ENCODE measurements at places on chromosomes 3 and 15.
A peak's percentile ranks its signal among the peaks of the same experiment; 100 is the strongest.

- no peak for DNase-seq
These were observed 66.3 kb upstream of the NANOGP8 start for GRCh38 chr15:35151381-35151780.

GRCh38 chr15:71662306-71662705 is 148.0 kb upstream of the NR2E3 start:
- DNase-seq = no peak

- no peak for DNase-seq
These were observed 1.3 kb downstream of the AMIGO3 start for GRCh38 chr3:49717959-49718857.

DNA sequence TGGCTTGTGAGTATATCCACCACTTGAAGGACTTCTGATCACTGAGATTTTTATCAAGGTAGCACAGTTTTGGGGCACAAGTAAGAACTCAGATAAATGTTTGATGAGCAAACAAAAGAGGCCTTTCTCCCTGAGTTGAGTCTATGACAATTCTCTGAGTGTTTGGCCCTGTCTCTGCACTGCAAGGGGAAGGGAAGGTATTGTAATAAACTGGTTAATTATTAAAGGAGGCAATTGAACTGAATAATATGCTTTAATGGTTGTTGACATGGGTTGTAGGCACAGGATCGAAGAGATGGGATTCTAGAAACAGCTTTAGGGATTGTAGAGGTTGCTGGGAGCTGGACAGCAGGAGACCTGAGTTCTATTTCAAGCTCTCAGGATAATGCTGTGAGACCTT is 95.0 kb upstream of the MRPL3 start:
- DNase-seq = no peak

DNA sequence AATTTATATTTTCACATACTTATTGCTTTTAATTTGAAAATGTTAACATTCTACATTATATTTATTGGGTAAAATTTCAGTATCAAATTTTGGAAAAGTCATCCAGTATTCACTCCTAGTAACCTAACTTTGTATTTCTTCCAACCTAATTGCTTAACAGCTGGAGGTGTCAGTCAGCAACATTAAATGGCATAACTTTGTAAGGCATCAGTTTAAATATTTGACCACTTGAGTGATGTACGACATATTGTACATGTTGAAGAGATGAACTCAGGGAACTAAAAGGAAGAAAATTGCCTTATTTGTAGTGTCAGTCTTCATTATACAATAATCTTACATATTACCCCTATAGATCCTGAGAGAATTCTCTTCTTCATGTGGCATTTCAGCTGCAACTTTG is 326.8 kb downstream of the NAALADL2 start:
- no peak for DNase-seq

GRCh38 chr3:185089751-185090150 is 63.1 kb downstream of the C3orf70 start:
- no peak for DNase-seq

- no peak for DNase-seq
These were observed 190.9 kb upstream of the CFAP20DC start for GRCh38 chr3:59240666-59241255.

DNA sequence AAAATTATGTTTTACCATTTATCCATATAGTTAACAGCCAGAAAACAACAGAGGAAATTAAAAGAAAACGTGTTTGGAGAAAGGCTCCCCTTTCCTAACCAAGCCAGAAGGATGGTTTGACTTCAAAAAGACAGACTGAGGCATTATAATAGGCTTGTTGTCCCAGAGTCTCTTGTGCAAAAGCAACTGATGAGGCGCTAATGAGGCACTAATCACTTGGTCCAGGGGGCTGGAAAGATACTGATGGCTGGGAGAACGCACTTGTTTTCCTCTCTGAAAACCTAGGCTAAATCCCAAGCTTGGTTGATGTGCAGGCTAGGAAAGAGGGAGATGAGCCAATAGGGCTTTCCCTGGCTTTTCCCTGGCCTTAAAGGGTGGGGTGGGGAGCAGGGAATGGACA is 389.6 kb downstream of the NTRK3 start:
- DNase-seq = no peak

DNA sequence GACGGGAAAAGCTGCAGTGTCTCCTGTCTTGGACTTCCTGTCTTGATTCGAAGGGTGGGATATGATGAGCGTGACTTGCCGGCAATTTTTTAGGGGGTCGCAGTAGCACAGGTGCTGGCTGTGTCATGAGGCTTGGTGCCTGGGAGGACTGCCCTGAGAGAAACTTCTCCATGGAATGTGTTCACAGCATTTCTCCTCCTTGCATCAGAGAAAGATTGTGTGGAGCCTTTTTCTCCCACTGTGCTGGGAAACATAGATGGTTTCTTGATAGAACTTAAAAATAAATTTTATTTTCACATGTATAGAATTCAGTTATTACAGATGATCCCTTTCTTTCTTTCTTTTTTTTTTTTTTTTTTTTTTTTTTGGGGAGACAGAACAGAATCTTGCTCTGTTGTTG is 121.4 kb downstream of the KLHL25 start:
- peak; percentile 30 for DNase-seq

DNA sequence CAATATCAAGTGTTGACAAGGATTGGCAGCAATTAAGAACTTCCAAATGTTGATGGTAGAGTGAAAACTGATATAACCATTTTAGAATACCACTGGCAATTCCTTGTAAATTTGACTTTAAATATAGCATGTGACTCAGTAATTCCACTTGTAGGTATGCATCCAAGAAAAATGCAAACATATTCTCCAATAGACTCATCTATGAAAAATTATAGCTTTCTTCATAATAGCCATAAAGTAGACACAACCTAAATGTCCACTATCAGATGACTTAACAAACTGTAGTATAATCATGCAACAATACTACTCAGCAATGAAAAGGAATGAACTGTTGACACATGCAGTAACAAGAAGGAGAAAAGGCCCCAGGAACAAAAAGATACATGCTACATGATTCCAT is 988.1 kb downstream of the FHIT start:
- DNase-seq = no peak

DNA sequence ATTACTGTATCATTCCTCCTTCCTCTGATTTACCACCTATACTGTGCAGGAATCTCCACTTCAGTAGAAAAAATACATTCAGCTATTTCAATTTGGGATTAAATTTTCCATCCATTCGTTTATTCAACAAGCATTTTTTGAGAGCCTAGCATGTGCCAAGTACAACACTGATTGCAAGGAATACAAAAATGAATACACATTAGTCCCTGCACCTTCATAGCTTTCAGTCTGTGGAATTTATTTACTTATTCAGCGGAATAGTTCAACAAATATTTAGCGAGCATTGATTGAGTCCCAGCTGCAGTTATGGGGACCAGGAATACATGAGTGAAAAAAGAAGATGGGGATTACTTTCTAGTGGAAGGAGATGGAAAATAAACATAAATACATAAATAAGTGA is 606.8 kb upstream of the TBL1XR1 start:
- no peak for DNase-seq

- no peak for DNase-seq
These were observed 89.5 kb upstream of the IQSEC1 start for GRCh38 chr3:13162549-13163320.

GRCh38 chr3:191648787-191649186 is 187.8 kb downstream of the PYDC2 start:
- no peak for DNase-seq

GRCh38 chr3:195110647-195111318 is 160.2 kb downstream of the XXYLT1 start:
- peak; percentile 25 for DNase-seq

DNA sequence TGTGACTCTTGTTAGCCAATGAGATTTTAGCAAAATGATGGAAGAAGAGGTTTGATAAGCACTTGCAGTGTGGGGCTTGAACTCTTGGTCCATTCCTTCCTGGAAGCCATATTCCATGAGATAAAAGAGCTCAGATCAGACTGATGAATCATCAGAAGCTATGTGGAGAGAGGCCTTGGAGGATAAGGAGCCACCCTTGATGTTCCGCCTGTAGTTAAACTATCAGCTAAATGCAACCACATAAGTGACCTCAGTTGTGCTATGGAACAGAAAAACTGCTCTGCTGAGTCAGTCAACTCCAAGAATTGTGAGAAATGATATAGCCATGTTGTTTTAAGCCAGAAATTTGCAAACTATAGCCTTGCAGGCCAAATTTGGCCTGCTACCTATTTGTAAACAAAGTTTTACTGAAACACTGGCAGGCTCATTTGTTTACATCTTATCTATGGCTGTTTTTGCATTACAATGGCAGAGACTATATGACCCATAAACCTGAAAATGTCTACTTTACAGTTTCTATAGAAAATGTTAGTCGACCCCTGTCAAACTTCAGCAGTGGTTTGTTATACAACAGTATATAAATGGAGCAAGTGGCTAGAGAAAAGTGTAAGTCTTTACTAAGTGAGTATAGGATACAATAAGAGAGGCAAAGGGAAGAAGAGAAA is 27.6 kb upstream of the GAP43 start:
- DNase-seq = peak; percentile 56

GRCh38 chr3:4503050-4503449 is 9.9 kb downstream of the ITPR1 start:
- DNase-seq = no peak

- peak; percentile 83 for DNase-seq
These were observed 102.5 kb downstream of the AKAP13 start for GRCh38 chr15:85482894-85483293.

DNA sequence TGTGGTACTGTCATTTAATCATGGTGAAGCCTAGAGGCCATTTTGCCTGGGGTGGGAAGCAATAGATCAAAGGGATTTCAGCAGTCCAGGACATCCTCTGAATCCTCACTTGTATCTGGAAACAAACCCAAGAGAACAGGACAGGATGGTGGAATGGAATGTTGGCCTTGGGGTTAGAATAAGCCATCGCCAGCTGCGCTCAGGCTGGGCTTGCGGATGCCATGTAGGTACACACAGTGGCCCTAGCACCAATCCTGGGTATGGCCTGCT is 76.5 kb upstream of the ALDH1A3 start:
- DNase-seq = no peak

- DNase-seq = no peak
These were observed 104.9 kb downstream of the AQP9 start for GRCh38 chr15:58243070-58243469.

DNA sequence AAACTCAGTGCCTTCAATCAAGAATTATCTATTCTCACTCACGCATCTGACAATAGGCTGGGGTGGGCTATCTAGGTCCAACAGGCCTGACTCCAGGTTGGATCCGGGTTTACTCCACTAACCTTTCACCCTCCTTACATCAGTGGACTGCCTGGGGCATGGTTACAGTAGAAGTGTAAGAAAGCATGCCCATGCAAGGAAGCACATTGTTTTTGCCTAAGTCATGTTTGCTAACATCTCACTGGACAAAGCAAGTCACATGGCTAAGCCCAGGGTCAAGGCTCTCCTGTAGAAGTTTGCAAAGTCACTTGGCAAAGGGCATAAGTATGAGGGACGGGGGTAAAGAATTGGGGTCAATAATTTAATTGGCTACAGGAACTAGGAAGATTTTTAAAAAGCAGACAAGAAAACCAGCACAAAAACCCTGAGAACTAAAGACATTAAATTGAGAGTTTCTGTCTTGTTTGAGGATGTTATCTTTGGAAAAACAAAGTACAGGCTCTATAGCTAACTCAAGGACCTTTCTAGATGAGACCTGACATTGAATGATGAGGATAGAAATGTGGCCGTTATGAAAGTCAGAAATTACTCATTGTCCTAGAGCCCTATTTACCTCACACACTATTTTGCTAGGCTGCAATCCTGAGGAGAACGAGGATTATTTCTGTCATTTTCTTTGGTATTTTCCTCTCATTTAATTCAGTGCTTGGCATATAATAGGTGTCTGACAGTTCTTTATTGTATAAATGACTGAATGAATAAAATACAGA is 214.2 kb downstream of the IL20RB start:
- no peak for DNase-seq

DNA sequence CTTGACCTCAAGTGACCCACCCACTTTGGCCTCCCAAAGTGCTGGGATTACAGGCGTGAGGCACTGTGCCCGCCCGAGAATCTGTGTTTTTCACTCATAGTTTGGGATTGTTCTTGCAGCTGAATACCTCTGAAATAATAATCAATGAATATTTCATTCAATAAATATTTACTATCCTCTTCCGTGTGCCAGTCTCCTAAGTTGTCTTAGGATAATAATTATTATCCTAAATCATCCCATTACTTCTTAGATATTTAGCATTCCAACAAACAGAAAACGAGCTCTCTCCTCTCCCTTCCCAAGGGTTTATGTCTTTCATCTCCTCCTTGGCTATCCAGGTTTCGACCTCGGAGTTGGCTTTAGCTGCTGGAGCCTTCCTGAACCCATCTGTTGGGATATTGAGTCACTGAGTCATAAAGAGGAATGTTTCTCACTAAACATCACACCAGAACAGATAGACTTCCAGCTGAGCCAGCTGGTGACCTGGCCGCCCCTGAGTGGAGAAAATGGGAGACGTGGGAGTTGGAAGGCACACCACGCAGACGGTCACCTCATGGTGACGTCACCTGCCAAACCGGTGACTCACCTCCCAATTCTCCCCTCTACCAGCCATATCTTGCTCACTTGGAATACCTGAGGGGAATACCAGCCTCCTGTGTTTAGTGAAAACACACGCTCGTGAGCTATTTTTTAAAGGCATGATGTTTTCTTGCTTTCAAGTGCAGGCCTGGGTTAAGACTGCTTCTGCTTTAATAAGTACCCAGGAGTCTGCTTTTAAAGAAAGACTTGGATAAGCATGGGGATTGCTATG is 43.9 kb downstream of the BHLHE40 start:
- peak; percentile 99 for DNase-seq

- peak; percentile 31 for DNase-seq
These were observed 45.6 kb downstream of the SST start for GRCh38 chr3:187624588-187624987.

GRCh38 chr3:104519068-104519467 is 847.6 kb upstream of the ALCAM start:
- DNase-seq = no peak

DNA sequence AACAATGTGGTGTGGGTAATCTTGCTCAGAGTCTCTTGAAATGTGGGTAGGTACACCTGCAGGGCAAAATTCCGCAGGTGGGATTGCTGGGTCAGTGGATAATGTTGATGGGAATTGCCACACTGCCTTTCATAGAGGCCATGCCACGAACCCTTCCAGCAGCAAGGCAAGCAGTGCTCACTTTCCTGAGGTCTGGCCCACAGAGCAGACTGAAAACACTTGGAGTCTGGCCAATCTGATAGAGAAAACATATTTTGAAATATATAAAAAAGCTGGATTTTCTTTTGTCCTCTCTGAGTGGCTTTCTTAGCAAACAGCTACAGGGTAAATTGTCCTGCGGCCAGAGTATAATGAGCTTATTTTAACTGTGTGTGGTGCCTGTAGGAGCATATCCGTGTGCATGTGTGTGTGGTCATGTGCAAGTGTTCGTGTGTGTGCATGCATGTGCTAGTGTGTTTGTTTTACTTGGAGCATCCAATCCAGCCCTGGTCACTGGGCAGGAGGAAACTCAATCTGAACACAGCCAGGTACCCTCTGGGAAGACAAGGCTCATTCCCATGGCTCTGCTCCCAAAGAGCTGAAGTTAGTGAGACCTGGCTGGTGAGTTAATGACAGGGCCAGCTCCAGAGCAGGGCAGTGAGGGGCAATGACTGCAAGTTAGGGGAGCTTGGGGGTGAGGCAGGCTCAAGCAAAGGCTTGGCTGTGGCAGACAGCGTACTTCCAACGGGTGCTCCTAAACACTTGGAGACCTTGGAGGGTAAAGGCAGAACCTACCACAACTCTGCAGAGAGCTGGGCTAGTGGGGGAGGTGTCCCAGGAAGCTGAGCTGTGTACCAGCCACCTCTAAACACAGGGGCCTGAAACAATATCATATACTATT is 91.3 kb downstream of the PLXNA1 start:
- DNase-seq = peak; percentile 60

GRCh38 chr3:4271834-4272233 is 31.3 kb upstream of the SETMAR start:
- peak; percentile 68 for DNase-seq

Data from choroid plexus epithelial cell (primary cell).